ENCODE measurements at places on chromosomes 4 and X.

DNA sequence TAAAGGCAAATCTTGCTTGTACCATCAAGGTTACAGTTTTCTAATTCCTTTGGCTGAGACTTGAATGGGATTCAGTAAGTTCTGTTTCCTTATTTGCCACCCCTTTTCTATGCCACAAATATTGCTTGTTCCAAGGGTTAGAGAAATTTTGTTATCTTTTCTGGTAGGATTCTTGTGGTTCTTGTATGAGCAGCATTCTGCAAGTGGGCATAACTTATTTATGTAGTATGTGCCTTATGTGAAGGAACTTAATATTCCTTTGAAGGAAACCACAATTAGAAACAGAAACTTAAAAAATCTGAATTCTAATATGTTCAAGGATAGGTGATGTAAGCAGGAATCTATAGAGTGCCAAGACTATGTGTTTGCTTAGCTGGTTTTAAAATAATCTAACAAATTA is 53.1 kb upstream of the TSPAN5 start:
- no peak overlapping the region for H3K4me3 ChIP-seq
- H3K36me3 ChIP-seq = no peaks in the 10 kb centered on the region
- H3K27me3 ChIP-seq = no peaks in the 10 kb centered on the region
- DNase-seq = no peak
- no peak overlapping the region for H3K27ac ChIP-seq

- no peaks in the 10 kb centered on the region for H3K27me3 ChIP-seq
- no peaks in the 10 kb centered on the region for H3K4me1 ChIP-seq
- H3K27ac ChIP-seq = no peak overlapping the region
- H3K36me3 ChIP-seq = no peaks in the 10 kb centered on the region
- no peak overlapping the region for H3K4me3 ChIP-seq
Measured at GRCh38 chrX:95919605-95920004, 765.0 kb upstream of the DIAPH2 start.

GRCh38 chr4:165360041-165360695 is 18.6 kb upstream of the CPE start:
- no peak overlapping the region for H3K27ac ChIP-seq
- no peak for DNase-seq
- no peaks in the 10 kb centered on the region for H3K27me3 ChIP-seq
- H3K4me1 ChIP-seq = peaks cover 2% of the 10 kb centered on the region
- no peaks in the 10 kb centered on the region for H3K36me3 ChIP-seq
- H3K4me3 ChIP-seq = no peak overlapping the region

DNA sequence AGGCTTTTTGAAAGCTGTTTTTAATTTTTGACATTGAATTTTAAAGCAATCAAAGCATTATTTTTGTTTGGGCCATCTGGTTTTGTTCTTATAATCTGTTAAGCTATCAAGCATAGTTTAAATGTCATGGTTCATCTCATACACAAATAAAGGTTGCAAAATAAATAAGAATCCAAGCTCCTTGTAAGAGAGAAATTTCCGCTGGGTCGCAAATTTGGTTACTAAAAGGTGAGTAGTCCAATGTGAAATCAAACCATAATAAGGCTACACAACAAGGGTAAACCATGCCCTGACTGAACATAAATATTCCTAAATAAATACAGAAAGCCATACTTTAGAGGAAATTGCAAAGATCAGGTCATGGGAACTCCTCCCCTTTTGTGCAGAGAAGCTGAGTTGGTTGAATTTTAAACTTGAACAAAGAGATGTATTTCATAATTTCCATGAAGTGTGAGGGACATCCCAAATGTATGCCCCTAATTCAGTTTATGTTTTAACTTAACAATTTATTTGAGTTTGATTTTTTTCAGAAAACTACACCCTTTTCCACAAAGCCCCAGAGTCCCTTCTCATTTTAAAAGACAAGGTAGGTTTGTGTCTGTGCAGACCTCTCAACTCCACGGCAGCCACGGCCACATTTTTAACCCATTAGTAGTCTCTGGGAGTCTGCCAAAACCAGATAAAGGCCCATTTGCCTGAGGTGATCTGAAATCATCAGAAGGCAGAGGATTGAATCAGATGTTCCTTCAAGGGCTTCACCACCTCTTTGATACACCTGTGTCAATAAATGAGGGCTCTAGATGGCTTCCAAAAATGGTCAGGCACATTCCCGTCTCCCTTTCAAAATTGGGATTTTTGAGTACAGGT is 85.2 kb downstream of the PLAC1 start:
- H3K36me3 ChIP-seq = no peaks in the 10 kb centered on the region
- no peak for DNase-seq
- no peak overlapping the region for H3K4me3 ChIP-seq
- peaks cover 2% of the 10 kb centered on the region for H3K4me1 ChIP-seq
- no peak overlapping the region for H3K27ac ChIP-seq

DNA sequence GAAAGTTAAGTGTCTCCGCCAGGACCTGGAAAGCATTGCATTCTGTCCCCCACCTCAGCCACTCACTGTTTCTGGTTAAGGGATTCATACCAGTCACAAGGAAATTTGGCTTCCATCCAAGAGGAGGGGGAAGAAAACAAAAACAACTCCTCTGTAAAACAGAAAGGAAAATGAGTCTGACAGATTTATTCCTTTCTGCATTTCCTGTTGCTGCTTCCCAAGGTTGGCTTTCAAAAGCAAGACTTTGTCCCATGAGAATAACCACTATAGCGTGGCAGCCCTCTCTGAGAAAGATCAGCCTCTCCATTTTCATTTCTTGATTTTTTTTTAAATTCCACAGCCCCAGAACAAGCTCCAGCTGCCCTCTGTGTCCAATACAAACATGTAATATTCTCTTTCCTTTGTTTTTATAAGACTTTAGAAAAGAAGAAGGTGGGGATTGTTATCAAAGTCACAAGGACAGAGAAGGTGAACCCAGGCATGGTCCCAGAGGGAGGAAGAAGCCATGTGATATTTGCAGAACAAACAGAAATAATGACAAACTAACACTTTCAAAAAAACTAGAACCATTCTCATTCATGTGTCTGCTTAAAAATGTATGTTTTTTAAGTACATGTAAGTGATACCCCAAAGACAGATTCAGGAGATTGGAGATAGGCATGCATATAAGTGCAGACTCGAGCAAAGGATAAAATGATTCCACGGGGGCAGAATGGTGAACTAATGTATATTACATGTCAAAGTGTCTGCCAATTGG is 90.7 kb upstream of the DCLK2 start:
- DNase-seq = no peak
- no peaks in the 10 kb centered on the region for H3K36me3 ChIP-seq
- no peaks in the 10 kb centered on the region for H3K4me1 ChIP-seq

- H3K4me1 ChIP-seq = no peaks in the 10 kb centered on the region
- H3K4me3 ChIP-seq = no peak overlapping the region
- H3K36me3 ChIP-seq = peaks cover 8% of the 10 kb centered on the region
- H3K27ac ChIP-seq = no peak overlapping the region
Measured at GRCh38 chr4:120052856-120053255, 13.8 kb downstream of the MAD2L1 start.

- H3K27ac ChIP-seq = no peak overlapping the region
- DNase-seq = no peak
- peaks cover 43% of the 10 kb centered on the region for H3K36me3 ChIP-seq
Measured at GRCh38 chr4:53422367-53422766, 44.9 kb downstream of the FIP1L1 start.
